ENCODE measurements at places on chromosomes 7 and 10.

DNA sequence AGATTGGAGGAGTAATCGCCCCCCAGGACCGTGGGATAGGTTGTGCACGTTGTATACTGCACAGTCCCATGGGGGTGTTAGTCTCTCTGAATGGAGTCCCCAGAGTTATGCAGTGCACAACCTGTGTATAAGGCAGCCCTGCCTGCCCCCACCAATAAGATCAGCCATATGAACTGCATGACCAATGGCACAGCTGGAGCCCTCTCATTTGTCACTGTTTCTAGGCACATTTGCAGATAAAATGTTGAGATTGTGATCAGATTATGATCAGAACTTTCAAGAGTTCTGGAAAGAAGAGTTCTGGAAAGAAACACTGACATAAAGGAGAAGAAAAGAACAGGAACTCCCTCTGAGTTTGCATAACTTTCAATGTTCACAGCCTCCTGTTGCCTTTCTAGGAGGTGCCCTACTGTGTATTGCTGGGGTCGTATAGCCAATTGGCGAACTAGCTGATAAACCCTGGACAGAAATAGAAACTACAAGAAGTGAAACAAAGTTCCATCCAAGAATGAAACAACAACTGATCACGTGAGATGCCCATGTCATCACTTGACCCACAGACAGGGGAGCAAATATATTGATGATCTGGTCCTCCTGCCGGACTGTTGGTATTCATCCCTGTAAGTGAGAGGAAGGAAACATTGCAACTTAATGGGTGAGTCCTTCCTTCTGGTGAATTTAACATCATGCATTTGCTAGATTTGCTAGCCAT, 49.6 kb upstream of the TOMM7 start:
- DNase-seq = no peak

DNA sequence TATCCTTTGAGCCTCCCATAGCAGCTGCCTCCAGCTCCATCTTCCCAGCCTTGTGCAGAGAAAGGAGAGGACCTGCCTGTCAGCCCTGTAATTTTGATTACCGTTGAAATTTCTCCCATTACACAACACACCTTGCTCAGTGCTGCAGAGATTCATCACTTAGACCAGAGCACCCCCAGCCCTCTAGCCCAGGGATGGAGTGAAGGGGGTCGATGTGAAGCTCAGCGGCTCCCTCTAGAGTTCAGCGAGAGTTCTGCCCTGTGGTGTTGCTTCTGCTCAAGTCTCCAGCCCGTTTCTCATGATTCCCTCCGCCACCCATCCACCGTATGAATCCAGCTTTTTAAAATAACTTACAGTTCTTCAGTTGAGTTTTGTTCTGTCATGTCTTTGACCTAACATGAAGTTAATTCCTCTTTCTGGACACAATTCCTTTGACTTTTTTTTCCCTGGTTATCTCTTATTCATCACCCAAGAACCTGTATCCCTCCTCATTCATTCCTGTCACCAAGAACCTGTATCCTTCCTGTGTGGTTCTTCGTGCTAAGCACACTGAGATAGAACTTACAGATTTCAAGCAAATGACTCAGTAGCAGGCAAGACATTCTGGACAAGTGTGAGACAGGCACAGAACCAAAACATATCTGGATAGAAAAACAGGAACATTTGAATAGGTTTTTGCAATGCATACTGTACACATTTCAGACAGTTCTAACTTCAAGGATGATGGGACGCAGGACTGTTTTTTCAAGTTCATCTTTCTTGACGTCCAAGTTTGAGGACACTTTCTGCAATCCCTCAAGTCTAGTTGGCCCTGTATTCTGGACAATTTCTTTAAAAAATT, 35.0 kb upstream of the ZNF32 start:
- DNase-seq = no peak

GRCh38 chr7:112880818-112881418, 90.7 kb upstream of the TMEM168 start:
- peak; percentile 24 for DNase-seq

- no peak for DNase-seq
These were observed 693.6 kb upstream of the AUTS2 start for GRCh38 chr7:68904630-68905029.
